Astrocyte of the hippocampus (primary cell): ENCODE measurements at places on chromosomes 4 and X.

GRCh38 chrX:142804085-142804484 lies 221.6 kb upstream of the SPANXN4 start:
- DNase-seq = no peak

- peak; percentile 73 for DNase-seq
Observed at GRCh38 chr4:149896432-149896831, 80.8 kb upstream of the IQCM start.

GRCh38 chr4:154231806-154232478 lies 259.7 kb downstream of the DCHS2 start:
- no peak for DNase-seq

DNA sequence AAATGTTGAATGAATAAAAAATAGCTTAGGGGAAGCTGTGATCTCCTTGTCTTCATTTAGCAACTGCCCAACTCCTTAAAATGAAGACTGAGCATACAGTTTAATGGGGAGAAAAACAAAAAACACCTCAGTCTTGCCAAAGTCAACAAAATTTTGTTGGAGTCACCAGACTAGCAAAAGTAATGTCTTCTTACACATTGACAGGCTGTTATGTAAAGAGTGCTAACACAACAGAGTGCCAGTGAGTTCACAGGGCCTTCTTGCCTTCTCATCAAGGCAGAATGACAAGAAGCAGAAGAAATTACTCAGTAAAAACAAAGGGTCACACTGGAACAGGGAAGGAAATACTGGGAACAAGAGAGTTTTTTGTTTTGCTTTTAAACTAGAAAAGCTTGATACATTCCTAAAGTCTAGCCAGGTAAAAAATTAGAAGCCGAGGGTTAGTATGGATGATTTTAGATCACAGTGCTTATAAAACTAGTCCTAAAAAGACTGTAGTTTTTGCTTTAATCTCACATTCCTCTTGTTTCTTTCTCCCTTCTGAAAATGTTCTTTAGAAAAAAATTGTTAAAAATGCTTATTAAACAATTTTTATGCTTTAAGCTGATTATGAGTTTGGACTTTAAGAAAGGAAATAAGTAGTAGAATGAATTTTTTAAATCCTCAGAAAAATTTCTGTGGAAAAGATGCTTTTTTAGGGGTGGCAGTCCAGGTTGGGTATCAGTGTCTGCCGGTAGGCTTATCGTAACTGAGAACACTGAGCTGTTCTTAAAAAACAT lies 38.7 kb upstream of the FRAS1 start:
- peak; percentile 51 for DNase-seq

DNA sequence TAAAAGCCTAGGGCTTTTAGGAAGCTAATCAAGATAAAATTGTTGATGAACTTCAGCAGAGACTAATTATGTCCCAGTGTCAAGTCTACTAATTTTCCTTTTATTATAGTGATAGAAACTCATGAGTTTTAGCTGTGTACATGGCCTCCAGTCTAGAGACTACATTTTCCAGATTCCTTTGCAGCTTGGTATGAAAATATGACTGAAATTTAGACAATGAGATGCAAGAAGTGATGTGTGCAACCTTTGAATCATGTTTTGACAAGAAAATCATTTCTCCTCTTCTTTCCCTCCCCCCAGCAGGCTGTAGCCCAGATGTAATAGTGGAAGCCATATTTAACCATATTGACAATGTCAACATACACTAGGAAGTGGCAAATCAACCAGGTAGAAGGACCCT lies 30.3 kb upstream of the IL13RA2 start:
- DNase-seq = no peak

DNA sequence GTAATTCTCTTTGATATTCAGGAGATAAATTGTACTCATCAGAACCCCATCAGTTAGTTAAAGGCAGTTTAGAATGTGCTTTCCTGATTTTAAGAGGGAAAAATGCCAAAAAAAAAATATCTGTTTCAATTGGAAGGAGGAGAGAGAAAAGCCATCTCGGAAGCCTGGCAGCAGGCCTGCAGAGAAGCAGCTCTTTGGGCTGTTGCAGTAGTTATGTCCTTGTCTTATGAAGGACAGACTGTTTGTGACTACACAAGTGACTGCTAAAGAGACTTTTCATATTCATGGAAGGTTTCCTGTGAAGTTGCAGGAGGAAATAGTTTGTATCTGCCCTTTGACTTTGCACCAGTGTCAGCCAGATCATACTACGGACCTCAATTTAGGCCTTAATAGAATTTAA lies 88.8 kb downstream of the DCLK2 start:
- no peak for DNase-seq

DNA sequence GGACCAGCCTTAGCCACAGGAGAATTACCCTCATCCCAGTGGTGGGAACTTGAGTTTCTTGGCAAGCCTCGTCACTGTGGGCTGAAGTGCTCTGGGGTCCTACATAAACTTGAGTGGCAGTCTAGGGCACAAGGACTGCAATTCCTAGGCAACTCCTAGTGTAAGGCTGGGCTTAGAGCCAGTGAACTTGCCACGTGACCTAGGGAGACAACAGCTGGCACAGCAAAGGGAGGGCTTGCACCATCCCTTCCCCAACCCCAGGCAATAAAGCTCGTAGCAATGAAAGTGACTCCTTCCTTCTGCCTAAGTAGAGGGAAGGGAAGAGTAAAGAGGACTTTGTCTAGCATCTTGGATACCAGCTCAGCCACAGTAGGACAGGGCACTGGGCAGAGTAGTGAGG lies 81.8 kb downstream of the TEX11 start:
- DNase-seq = no peak

GRCh38 chr4:81538716-81539427 lies 67.2 kb upstream of the RASGEF1B start:
- DNase-seq = no peak

DNA sequence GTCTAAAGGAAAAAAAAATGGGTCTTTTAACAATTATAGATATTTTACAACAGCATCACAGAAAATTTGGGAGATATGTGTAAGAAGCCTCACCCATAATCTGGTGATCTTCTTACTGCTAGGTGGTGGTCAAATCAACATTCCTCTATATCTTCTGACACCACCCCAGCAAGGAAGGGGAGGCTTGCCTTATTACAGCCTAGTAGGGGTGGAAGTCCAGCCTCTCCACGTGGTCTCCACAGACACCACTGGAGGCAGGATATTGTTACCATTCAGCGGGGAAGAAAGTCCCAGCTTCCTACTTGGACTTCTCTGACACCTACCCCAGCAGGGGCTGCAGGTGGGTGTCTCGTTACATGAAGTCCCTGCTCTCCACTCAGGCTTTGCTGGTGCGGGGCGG lies 28.7 kb downstream of the PRPS1 start:
- no peak for DNase-seq

DNA sequence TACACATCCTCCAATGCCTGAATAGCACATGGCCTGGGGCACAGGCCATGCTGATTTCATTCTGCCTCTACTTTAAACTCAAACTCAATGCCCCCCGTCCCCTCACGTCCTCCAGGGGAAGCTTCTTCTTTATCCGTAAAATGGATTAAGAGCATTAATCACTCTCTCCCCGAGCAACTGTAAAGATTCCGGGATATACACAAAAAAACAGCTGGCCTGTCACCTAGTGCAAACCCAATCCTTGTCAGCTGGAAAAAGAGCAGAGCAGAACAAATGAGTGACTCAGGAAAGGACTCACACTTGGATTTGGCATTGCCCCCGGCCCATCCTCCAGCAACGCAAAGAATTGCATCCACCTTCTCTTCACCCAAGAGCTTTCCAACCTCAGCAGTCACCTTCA lies 7.8 kb downstream of the QDPR start:
- DNase-seq = peak; percentile 46

DNA sequence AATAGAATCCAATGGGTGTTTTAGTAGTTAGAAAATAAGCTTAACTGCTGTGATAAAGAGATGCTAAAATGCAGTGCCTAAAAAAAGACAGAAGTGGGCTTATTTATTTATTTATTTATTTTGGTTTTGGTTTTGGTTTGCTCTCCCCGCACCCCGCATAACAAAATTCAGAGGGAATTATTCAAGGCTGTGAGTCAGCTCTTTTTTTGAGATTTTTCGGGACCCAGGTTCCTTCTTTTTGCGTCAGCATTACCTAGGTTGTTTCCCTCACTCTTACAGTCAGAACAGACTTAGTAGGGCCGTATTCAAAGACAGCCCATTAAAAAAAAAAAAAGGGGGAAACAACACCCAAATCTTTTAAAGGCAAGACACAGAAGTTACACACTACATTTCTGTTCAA lies 1495.5 kb upstream of the ADGRL3 start:
- DNase-seq = no peak

GRCh38 chrX:44843318-44843702 lies 511 bp upstream of the DUSP21 start:
- no peak for DNase-seq

DNA sequence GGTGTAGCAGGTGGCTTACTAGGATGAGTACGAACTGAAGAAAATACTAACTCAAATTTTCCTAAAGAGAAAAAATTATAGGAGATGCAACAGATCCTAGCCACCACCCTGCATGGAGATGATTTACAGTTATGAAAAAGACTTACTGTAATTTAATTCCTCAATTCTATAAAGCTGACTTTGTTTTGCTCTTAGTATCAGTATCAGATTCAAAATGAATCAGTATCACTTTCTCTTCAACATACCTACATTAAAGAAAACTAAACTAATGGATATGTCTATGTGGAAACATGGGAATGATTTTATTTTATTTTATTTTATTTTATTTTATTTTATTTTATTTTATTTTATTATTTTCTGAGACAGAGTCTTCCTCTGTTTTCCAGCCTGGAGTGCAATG lies 525.8 kb downstream of the NLGN4X start:
- no peak for DNase-seq

- no peak for DNase-seq
Observed at GRCh38 chrX:134569306-134569705, 89.0 kb downstream of the PLAC1 start.
